ENCODE measurements at places on chromosomes 5 and 9.

- DNase-seq = peak; percentile 37
Measured at GRCh38 chr9:71897577-71897976, 13.4 kb downstream of the ABHD17B start.

GRCh38 chr9:85062385-85063022 lies 393.0 kb downstream of the NTRK2 start:
- DNase-seq = no peak

GRCh38 chr5:55856516-55857246 lies 5.5 kb downstream of the IL31RA start:
- DNase-seq = no peak

DNA sequence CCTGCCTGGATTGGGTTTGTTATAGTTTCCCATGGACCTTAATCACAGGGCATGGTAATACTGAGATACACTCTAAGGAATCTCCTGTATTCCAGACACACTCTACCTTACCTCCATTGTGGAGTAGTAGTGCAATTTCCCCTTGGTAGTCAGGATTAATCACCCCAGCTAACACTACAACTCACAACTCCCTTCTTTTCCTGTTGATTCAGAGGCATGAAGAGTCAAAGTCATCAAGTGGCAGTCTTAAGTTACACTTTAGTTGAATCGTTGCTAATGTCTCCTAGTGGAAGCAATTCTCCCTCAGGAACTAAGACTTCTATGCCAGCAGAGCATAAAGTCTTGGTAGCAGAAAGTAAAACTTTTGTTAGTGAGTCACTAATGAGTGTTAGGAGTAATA lies 122.7 kb upstream of the APC start:
- DNase-seq = no peak

GRCh38 chr9:132411091-132411508 lies 1.1 kb downstream of the CFAP77 start:
- peak; percentile 14 for DNase-seq

DNA sequence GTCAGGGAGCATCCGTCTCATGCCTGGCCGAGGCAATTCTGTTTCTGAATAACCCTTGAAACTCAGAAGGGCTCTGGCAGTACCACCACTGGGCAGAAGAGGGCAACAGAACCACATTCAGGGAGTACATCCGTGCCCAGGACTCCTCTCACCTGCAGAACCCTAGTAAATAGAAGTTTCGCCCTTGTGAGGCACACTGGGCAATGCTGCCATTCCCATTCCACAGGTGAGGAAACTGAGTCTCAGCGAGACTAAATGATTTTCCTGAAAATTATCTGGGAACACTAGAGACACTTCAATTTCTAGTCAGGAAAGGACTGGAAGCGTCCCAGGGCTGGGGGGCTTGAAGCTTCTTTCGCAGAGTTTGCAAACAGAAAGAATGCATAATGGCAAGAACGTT lies 74.7 kb downstream of the FGF1 start:
- peak; percentile 75 for DNase-seq

DNA sequence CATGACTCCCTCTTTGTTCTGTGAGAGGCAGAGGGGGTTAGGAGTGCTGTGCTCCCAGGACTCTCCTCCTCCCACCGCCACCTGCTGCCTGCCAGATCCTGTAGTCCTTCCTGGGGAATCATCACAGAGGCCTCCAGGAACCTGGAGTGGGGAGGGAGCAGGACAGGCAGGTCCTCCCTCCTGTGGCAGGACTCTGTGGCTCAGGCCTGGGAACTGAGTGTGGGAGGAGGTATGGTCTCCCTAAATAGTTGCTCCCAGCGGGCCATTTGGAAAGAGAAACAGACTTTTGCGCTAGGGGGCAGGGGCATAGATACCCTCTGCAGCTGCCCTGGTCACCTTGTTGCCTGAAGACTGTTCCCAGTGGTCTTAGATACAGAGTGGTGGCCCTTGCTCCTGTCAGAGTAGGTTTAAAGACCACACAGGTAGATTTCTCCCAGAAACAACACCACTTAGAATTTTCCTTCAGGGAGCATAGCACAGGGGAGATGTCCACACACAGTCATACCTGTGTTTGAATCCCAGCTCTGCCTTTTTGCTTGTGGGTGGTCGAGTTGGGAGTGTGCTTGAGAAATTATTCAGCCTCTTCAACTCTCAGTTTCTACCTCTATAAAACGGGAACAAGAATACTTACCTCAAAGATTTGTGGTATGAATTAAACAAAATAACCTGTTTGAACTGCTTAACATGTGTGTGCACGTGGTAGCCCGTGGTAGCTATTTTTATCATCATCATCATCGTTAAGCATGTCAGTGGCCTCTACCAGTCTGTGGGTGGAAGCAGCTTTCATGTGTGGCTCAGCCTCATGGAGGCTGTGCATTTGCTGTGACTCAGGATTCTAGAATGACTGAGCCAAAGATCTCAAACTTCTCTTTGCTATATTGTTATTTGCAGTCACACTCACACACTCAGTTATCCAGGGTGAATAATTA lies 55.8 kb downstream of the SLC22A5 start:
- DNase-seq = peak; percentile 92

GRCh38 chr5:130141659-130142320 lies 237.5 kb downstream of the CHSY3 start:
- peak; percentile 56 for DNase-seq

DNA sequence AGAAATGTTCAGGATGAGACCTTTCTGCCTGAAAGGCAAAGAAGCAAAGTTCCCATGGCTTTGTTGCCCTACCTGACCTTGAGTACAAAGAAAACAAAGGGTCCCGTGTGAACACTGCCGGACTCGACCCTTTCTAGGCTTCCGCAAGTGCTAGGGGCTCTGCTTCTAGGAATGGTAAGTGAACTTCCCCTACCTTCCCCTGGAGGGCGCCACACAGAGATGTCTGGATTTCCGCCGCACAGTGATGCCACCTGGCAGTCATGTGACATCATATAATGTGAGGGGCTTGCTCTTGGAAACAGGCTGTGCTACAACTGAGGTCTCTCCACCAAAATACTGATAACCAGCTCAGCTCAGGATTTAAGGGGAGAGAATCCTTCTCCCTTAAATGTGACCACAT lies 56.6 kb downstream of the HSD17B3 start:
- no peak for DNase-seq

GRCh38 chr9:130482463-130482862 lies 37.7 kb downstream of the ASS1 start:
- no peak for DNase-seq

DNA sequence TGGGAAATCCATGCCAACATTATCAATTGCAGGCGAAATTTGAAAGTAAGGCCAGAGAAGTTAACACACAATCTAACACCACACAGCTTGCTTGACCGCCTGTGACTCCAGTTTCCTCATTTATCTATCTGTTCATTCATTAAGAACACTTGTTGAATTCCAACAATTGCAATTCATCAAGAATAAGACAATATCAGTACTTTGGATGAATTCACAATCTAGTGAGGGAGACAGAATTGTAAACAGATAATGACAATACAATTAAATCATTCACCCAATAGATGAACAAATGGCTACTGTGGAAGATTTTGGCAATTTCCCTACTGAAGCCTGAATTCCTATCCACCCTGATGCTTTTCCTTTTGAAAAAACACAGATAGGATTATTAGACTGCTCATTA lies 181.6 kb downstream of the TRIM36 start:
- DNase-seq = no peak

Data from fibroblast of mammary gland (primary cell).